CD8-positive, alpha-beta memory T cell (primary cell): ENCODE measurements at places on chromosomes 1 and 21. TPM values are rescaled to one million over a fixed set of nuclear protein-coding genes. Genes with fewer than 3 reads are reported as not detected.

OLIG2 gene
- total RNA-seq = not detected

ACOT11 gene
- total RNA-seq = 0.37 TPM

KCNA3 gene
- 38.4 TPM for total RNA-seq

- peak overlapping the region; percentile 41 for H3K4me3 ChIP-seq
- DNase-seq = peak; percentile 87
- H3K27ac ChIP-seq = no peak overlapping the region
- H3K36me3 ChIP-seq = no peaks in the 10 kb centered on the region
- H3K27me3 ChIP-seq = no peaks in the 10 kb centered on the region
Observed at GRCh38 chr1:27044613-27045151, 32.0 kb upstream of the TENT5B start.

GRCh38 chr1:145708063-145708462 lies 895 bp upstream of the PDZK1 start:
- no peaks in the 10 kb centered on the region for H3K4me1 ChIP-seq
- no peaks in the 10 kb centered on the region for H3K36me3 ChIP-seq
- no peaks in the 10 kb centered on the region for H3K27me3 ChIP-seq
- DNase-seq = no peak

- H3K4me3 ChIP-seq = no peak overlapping the region
- H3K36me3 ChIP-seq = peaks cover 21% of the 10 kb centered on the region
Observed at GRCh38 chr1:182890927-182891610, 51.9 kb downstream of the DHX9 start.

GRCh38 chr1:178353524-178353923 lies 143.2 kb downstream of the CLEC20A start:
- H3K27me3 ChIP-seq = no peaks in the 10 kb centered on the region
- H3K4me3 ChIP-seq = no peak overlapping the region
- H3K4me1 ChIP-seq = no peaks in the 10 kb centered on the region
- DNase-seq = no peak

- DNase-seq = no peak
- H3K27ac ChIP-seq = no peak overlapping the region
- no peak overlapping the region for H3K4me3 ChIP-seq
- no peaks in the 10 kb centered on the region for H3K27me3 ChIP-seq
- H3K36me3 ChIP-seq = no peaks in the 10 kb centered on the region
Observed at GRCh38 chr1:229913489-229913888, 153.5 kb upstream of the GALNT2 start.

GRCh38 chr1:93007941-93008577 lies 46.8 kb upstream of the DIPK1A start:
- no peak for DNase-seq
- H3K36me3 ChIP-seq = no peaks in the 10 kb centered on the region
- no peaks in the 10 kb centered on the region for H3K4me1 ChIP-seq
- no peaks in the 10 kb centered on the region for H3K27me3 ChIP-seq

- H3K27ac ChIP-seq = no peak overlapping the region
- peaks cover 6% of the 10 kb centered on the region for H3K36me3 ChIP-seq
- H3K27me3 ChIP-seq = no peaks in the 10 kb centered on the region
- no peak overlapping the region for H3K4me3 ChIP-seq
- H3K4me1 ChIP-seq = no peaks in the 10 kb centered on the region
Observed at GRCh38 chr21:41806773-41807172, 39.9 kb upstream of the RIPK4 start.

DNA sequence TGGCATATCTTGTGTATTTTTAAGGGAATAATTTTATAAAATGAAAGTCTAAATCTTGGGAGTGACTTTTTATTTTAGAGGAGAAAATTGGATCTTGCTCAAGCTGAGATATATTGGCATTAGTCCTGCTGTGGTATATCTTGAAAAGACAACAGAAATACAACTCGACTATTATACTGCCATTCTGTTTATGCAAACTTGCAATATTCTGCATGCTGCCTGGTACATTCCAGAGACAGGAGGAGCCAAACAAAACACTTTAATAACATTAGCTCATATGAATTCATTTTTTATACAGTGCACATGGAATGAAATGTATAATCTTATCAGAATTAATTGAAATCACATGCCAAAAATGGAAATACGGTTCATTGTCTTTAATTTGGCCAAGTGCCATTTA lies 176.0 kb upstream of the NRIP1 start:
- no peaks in the 10 kb centered on the region for H3K36me3 ChIP-seq
- H3K4me3 ChIP-seq = no peak overlapping the region
- H3K27ac ChIP-seq = no peak overlapping the region
- no peak for DNase-seq
- no peaks in the 10 kb centered on the region for H3K4me1 ChIP-seq
- H3K27me3 ChIP-seq = no peaks in the 10 kb centered on the region

DNA sequence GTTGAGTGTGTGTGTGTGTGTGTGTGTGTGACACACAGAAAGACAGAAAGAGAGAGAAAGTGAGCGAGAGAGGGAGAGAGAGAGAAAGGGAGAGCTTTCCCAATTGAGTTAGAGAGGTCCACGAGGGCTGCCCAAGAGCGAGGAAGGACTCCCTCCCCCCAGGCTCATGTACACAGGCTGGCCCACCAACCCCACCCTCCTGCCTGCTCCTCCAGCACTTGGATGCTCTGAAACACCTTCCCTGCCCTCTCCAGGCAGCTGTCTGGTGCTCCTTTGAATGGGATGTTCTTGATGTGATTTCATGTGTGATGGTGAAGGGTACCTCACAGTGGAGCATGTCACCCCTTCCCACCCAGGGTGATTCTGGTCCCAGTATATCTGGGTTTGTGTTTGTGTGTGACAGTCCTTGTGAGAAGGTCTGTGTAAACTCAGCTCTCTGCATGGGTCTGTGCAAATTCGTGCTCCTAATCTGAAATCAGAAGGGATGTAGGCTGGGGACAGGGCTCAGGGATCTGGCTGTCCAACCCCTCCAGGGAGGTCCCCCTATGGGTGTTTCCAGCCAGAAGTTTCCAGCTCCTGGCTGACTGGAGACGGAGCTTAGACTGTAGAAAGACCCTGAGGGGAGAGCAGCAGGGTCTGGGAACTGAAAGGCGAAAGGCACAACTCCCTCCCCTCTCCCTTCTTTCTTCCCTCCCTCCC lies 6.8 kb upstream of the PEAR1 start:
- H3K36me3 ChIP-seq = no peaks in the 10 kb centered on the region
- no peak for DNase-seq
- no peak overlapping the region for H3K4me3 ChIP-seq
- no peaks in the 10 kb centered on the region for H3K27me3 ChIP-seq
- no peaks in the 10 kb centered on the region for H3K4me1 ChIP-seq
- no peak overlapping the region for H3K27ac ChIP-seq

DNA sequence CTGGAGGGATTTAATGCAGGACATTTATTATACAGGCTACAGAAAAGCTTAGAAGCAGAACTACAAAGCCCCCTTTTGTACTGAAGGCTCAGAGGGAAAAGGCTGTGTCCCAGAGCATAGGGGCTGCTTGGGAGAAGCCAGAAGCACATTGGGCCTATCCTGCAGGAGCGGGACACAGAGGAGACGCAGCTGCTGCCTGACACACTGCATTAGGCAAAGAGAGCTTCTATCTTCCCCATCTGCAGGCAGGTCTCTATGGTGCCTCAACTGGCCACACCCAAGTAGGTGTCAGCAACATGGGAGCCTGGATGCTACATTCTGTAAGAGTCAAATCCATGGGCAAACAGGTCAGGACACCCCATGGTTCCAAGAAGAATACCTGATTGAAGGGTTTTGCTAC lies 595.9 kb downstream of the AJAP1 start:
- H3K27ac ChIP-seq = no peak overlapping the region
- H3K27me3 ChIP-seq = no peaks in the 10 kb centered on the region

- peaks cover 6% of the 10 kb centered on the region for H3K4me1 ChIP-seq
- no peak overlapping the region for H3K27ac ChIP-seq
- peak overlapping the region; percentile 59 for H3K4me3 ChIP-seq
Observed at GRCh38 chr1:246724731-246725095, 504 bp downstream of the SCCPDH start.

- no peaks in the 10 kb centered on the region for H3K4me1 ChIP-seq
- H3K27me3 ChIP-seq = no peaks in the 10 kb centered on the region
- DNase-seq = no peak
- H3K36me3 ChIP-seq = no peaks in the 10 kb centered on the region
- H3K27ac ChIP-seq = no peak overlapping the region
Observed at GRCh38 chr1:166902279-166902678, 26.2 kb upstream of the TADA1 start.

DNA sequence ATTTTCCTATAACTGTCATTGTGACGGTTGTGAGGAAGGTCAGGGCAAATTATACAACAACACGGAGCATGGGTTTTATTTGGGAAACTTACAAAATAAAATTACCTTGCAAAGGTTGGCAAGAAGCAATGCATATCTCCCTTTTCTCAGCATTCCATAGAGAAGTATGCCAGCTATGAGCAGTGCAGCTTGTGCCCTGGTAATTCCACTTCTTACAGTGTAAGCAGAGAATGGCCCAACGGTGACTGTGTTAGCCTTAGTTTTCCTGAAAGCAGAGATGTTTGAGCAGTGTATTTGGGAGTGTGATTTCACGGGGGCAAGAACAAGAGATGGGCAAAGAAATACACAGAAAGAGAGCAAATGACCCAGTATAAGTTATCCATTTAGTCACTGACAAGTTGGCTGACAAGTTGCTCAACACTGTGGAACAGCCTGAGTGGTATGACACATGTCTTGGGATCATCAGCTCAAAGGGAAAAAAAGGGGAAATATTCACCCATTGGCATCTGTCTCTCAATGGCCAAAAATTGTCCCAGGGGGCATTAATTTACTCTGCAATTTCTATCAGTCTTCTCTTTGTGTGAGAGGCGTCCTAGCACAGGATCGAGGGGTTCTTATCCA lies 210.9 kb upstream of the NRIP1 start:
- no peak overlapping the region for H3K4me3 ChIP-seq
- H3K27ac ChIP-seq = no peak overlapping the region
- H3K4me1 ChIP-seq = no peaks in the 10 kb centered on the region
- no peaks in the 10 kb centered on the region for H3K27me3 ChIP-seq
- no peak for DNase-seq
- H3K36me3 ChIP-seq = no peaks in the 10 kb centered on the region

DNA sequence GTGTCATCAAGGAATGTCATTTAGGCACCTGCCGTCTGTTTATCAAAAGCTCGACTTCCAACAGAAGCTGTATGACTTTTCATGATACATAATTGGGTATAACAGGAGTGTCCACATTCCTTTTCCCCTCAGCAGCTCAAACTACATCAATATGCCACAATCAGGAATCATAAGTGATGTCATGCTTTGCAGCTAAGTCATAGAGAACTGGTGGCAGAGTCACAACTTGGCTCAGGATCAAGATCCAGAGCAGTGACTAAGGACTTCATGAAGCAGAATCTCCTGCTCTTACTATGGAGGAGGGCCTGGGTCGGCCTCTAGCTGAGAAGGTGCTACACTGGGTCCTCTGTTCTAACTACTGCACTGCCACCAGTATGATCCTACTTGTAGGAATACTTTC lies 36.5 kb upstream of the AGBL4 start:
- no peaks in the 10 kb centered on the region for H3K4me1 ChIP-seq
- DNase-seq = no peak
- H3K4me3 ChIP-seq = no peak overlapping the region
- no peaks in the 10 kb centered on the region for H3K36me3 ChIP-seq

- no peaks in the 10 kb centered on the region for H3K27me3 ChIP-seq
- no peak for DNase-seq
Observed at GRCh38 chr1:57799490-57800115, 375.7 kb upstream of the DAB1 start.

- H3K4me3 ChIP-seq = no peak overlapping the region
- no peak for DNase-seq
- no peak overlapping the region for H3K27ac ChIP-seq
Observed at GRCh38 chr21:15138490-15138889, 73.7 kb upstream of the NRIP1 start.

- no peak overlapping the region for H3K4me3 ChIP-seq
- H3K27ac ChIP-seq = no peak overlapping the region
- no peak for DNase-seq
- peaks cover 4% of the 10 kb centered on the region for H3K36me3 ChIP-seq
Observed at GRCh38 chr1:2493218-2493617, 17.1 kb downstream of the PLCH2 start.

DNA sequence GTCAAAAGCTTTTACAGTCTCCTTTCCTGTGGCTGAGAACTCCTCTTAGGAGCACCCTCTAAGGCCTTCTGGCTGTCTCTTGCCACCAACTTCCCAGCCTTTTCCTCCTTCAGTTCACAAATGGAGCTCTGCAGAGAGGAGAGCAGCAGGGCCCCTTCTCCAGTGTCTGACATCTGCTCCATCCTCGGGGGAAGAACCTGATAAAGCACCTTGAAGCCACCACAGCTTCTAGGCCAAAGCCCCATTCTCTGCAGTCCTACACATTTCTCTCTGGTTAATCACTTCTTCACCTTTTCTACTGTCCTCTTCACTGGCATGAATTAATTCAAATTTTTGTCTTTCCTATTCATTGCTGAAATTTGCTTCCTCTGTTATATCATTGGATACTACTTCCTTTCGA lies 378.1 kb upstream of the POU3F1 start:
- H3K4me1 ChIP-seq = no peaks in the 10 kb centered on the region
- no peak overlapping the region for H3K27ac ChIP-seq
- no peak for DNase-seq
- no peak overlapping the region for H3K4me3 ChIP-seq

DNA sequence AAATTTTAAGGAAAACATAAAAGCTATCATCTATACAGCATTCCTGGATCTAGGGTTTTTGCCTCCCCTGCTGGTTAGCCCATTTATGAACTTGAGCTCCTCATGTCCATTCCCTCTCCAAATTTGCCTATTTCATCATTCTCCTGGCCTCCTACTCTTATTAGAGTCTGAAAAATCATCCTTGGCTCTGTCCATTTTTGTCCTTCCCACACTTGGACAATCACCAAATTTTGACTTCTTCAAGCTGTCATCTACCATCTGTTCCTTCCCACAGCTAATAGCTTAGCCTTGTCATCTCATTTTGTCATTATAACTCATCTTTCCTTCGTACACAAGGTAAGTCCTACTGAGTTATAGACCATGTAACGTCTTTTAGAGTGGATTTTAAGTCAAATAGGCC lies 2.2 kb upstream of the HENMT1 start:
- H3K4me1 ChIP-seq = peaks cover 16% of the 10 kb centered on the region
- no peaks in the 10 kb centered on the region for H3K36me3 ChIP-seq
- H3K27me3 ChIP-seq = no peaks in the 10 kb centered on the region
- H3K4me3 ChIP-seq = no peak overlapping the region
- H3K27ac ChIP-seq = no peak overlapping the region
